CD4-positive, alpha-beta T cell treated with Interleukin-2 at 100 ng/mL for 4 hours (primary cell): ENCODE measurements at places on chromosomes 1 and 21.

DNA sequence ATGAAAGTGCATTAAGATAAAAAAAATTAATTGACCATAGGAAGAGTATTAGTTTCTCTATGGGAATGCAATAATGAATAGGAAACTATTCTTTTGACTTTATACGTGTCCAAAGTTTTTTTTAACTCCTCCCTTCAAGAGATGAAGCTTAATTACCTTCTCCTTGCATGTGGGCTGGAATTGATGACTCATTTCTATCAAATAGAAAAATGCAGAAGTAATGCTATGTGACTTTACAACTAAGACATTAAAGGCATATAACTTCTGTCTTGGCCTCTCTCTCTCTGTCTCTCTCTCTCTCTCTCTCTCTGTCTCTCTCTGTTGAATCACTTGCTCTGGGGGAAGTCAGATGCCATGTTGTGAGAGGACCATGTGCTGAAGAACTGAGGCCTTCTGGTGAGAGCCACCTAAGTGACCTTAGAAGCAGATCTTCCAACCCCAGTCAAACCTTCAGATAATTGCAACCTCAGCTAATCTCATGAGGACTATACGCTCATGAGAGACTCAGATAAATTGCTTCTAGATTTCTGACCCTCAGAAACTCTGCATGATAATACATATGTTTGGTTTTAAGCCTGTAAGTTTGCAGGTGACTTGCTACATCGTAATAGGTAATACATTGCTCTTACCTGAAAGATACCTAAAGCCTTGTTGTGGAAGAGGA lies 414.2 kb downstream of the KCNT2 start:
- DNase-seq: no peak

GRCh38 chr1:63691701-63692425 lies 82.0 kb upstream of the ROR1 start:
- peak; percentile 20 for DNase-seq

- peak; percentile 24 for DNase-seq
These were observed 8.0 kb upstream of the PLCH2 start for GRCh38 chr1:2468041-2468472.

DNA sequence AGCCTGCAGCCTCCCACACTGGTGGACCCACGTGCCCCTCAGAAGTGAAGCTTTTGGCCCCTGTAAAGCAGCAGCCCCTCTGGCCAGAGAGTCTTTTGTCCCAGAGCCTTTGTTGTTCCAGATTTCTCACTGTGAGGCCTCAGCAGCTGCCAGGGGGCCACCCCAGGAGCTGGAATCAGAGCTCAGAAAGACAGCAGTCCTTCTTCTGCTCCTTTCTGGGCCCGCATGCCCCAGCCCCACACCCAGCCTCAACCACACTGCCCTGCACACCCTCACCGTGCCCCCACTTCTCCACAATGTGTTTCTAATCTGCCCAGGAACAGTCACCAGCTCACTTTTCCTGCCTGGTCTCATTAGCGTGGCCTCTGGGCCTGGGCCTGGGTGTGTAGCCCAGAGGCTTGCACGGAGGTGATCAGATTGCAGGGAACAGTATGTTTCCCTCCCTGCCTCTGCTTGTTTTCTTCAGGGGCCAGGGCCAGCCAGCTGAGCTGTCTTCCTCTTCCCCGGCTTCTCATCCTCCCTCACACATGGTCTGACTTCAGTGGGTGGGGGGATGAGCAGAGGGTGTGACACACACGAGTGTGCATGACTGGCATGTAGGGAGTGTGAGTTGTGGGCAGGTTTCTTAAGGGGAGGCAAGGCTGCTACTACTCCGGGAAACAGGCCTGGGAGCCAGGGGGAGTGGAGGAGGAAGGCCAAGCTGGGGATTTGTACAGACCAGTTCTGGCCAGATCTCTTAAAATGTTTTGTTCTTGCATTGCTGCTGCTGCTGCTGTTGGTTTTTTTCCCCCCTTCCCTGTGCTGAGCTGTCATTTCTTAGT lies 82.5 kb upstream of the ZNF648 start:
- no peak for DNase-seq

DNA sequence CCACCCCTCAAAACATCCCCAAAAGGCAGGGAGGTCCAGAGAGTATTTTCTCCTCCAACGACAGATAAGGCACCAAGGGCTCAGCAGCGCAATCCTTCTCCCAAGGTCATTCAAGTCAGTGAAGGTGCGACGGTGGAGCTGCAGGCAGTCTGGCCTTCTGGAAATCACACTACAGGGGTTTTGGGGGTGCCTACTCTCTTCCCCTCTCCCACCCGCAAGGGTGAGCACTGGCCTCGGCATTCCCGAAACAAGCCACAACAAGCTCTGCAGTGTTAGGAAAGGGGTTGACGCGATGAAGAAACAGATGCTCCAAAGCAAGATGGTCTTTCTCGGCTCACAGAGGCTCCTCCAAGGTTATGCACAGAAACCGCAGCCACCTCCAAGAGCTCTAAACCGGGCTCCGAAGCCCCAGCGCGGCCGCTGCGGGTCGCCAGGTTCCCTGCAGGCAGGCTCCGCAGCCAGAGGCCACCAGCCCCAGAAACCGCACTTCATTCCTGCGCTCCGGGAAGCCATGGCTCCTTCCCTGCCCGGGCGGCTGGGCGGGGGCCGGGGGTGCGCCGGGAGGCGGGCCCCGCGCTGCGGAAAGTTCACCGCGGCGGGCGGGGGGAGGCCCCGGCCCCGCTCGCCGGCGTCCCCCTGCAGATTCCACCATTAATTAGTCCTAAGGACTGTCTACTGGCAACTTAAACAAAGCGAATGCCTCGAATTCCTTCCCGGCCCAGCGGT lies 1.1 kb downstream of the LUZP1 start:
- no peak for DNase-seq

GRCh38 chr1:46547481-46548383 lies 3.7 kb downstream of the KNCN start:
- peak; percentile 48 for DNase-seq

- DNase-seq: no peak
These were observed 41.9 kb downstream of the RSPH1 start for GRCh38 chr21:42453986-42454570.

DNA sequence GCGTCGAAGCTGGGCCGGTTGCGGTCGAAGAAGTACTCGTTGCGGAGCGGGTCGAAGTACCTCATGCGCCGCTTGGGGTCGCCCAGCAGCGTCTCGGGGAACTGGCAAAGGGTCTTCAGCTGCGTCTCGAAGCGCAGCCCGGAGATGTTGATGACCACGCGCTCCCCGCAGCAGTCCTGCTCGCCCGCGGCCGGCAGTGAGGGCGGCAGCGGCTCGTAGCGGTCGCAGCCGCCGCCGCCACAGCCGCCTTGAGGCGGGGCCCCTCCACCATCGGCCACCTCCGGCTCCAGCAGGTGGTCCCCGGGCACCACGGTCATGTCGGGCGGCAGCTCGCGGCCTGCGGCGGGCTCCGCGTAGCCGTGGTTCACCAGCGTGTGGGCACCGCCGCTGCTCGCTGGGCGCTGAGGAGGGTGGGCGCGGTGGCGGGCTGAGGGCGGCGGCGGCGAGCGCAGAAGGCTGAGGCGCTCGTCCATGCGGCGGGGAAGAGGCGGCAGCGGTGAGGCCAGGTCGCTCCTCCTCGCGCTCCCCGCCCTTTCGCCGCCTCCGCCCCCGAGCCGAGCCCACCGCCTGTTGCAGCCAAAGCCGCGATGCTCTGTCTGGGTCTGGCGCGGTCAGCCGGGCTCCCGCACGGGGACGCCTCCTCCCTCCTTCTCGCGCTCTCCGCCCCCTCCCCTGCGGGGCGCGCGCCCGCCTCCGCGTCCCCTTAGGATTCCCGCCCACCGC lies at the start of gene KCNA3:
KCNA3 (minus strand) TSS at position 604 of the 723 bp plus-strand sequence; CDS start at position 473, 131 bp downstream.
- peak; percentile 84 for DNase-seq

- no peak for DNase-seq
These were observed 160.0 kb downstream of the DNM3 start for GRCh38 chr1:172001288-172001687.

DNA sequence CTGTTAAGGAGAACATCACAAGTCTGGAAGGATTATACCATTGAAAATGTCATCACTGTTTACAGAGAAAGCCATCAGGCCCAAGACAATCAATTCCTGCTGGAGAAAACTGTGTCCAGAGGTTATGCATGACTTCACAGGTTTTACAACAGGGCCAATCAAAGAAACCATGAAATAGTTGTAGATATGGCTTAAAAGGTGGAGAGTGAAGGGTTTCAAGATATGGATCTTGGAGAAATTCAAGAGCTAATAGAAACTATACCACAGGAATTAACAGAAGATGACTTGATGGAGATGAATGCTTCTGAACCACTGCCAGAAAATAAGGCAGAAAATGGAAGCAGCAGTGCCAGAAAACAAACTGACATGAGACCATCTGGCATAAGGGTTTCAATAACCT lies 30.2 kb downstream of the USP1 start:
- DNase-seq: no peak

DNA sequence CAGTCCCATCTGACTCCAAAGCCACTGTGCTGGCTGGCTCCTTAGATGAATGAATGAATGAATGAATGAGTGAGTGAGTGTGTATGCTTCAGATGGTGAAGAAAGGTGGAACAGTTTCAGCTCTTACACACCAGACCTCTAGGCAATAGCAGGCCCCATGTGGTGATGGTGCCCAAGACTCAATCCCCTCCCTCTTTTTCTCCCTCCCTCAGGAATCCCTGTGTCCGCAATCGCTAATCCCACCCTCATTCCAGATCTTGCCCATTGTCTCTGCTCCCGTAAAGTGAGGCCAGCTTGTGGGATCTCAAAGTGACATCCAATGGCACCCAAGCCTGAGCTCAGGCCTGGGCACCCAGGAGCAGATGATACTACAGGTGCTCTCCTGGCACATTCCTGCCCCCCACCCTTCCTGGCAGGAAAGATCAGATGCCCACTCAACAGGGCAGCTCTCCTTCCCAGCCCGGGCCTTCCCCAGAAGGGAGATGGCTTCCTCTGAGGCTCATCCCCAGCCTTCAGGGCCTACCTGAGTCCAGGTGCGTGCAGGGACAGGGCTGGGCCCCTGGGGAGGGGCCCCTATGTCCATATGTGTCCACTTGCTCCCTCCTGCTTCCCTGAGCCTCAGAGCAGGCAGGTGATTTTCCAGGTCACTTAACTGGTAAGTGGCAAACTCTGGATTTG lies 106.4 kb downstream of the HMGB4 start:
- DNase-seq: no peak

DNA sequence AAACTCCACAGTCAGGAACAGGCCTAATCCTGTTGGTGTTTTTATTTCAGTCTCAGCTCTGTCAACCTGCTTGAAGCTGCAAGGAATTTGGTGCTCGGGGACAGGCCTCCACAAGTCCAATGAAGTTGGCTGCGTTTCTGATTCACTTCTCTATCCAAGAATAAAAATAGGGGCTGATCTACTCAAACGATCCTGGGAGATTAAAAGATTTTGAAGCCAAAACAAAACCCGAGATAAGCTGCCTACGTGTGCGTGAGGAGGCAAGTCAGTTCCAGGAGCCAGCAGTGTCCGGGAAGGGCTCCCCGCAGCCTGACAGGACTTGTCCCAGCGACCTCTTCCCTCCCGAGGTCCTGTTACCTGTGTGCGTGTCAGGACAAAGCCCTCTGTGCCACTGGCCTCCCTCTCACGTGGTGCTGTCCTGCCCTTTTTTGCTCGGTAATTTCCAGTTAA lies 98.0 kb downstream of the ETS2 start:
- DNase-seq: no peak

DNA sequence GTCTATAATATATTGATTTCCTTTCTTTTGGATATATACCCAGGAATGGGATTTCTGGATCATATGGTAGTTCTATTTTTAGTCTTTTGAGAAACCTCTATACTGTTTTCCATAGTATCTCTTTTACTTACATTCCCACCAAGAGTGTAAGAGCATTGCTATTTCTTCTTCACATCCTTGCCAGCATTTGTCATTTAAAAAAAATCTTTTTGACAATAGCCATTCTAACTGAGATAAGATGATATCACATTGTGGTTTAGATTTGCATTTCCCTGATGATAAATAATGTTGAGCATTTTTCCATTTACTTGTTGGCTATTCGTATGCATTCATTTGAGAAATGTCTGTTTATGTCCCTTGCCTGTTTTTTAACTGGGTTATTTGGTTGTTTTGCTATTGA lies 467.4 kb downstream of the COL11A1 start:
- DNase-seq: no peak
